ENCODE measurements at places on chromosomes 5 and 9. TPM values are rescaled to one million over a fixed set of nuclear protein-coding genes. Genes with fewer than 3 reads are reported as not detected.

The SAXO1 gene
- total RNA-seq, result not detected

The MCTP1 gene
- total RNA-seq, result 7.1 TPM

The DMGDH gene
- total RNA-seq, result 2.2 TPM

The MCIDAS gene
- not detected for total RNA-seq

Measured in Right ventricle myocardium superior (tissue), 1 donor.